ENCODE measurements at places on chromosomes 4 and X.

DNA sequence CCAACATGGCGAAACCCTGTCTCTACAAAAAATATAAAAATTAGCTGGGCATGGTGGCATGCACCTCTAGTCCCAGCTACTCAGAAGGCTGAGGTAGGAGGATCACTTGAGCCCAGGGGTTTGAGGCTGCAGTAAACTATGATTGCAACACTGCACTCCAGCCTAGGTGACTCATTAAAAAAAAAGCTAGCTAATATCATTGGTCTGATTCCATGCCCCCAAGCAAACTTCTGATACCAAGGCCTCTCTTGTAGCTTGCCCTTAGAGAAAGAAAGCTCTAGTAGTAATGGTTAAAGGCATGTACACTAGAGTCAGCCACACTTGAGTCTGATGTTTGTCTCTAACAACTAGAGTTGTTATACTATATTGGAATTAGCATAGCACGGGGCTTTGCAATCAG is 32.6 kb upstream of the PHF8 start:
- peak; percentile 51 for DNase-seq

DNA sequence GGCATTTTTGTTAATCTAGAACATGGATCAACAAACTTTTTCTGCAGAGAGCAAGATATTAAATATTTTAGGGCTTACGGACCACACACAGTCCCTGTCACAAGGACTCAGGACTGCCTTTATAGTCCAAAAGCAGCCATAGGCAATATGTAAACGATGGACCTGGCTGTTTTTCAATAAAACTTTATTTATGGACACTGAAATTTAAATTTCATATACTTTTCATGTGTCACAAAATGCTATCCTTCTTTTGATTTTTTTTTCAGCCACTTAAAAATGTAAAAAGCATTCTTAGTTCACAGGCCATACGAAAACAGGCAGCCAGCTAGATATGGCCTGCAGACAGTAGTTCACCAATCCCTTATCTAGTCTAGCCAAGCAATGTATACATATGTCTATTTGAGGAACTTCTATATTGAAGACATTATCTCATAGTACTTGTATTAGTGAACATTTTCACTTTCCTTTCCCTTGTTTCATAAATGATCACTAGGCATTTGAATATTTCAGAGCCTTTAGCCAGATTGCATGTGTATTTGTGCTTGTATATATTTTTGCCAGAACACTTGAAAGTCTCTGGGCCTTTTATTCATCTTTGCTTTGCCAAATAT is 350.9 kb downstream of the RPA4 start:
- no peak for DNase-seq

GRCh38 chr4:84837751-84838150 is 128.7 kb downstream of the WDFY3 start:
- DNase-seq, result no peak

- DNase-seq, result no peak
Observed at GRCh38 chr4:170243662-170244288, 154.0 kb upstream of the AADAT start.

DNA sequence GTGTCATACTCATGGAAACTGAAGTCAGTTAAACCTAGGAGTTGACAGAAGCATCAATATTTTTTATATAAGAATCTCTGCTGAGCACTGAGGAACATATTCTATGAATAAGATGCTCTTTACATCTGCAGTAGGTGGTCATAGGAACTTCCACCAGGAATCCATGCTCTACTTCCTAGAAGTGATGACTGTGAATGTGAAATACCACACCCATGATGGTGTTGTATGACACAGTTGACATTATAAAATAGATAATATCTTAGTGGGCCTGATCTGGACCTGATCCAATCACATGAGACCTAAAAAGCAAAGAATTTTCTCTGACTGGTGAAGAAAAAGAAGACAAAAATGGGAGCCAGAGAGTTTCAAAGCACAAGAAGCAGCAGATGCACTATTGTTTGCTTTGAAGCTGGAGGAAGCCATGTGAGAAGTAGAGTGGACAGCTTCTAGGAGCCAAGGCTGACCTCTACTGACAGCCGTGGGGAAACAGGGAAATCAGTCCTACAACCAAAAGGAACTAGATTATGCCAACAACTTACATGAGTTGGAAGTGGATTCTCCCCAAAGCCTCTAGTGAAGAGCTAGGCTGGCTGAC is 68.6 kb upstream of the HS3ST1 start:
- no peak for DNase-seq

GRCh38 chrX:76366972-76367371 is 60.5 kb upstream of the MAGEE1 start:
- no peak for DNase-seq

DNA sequence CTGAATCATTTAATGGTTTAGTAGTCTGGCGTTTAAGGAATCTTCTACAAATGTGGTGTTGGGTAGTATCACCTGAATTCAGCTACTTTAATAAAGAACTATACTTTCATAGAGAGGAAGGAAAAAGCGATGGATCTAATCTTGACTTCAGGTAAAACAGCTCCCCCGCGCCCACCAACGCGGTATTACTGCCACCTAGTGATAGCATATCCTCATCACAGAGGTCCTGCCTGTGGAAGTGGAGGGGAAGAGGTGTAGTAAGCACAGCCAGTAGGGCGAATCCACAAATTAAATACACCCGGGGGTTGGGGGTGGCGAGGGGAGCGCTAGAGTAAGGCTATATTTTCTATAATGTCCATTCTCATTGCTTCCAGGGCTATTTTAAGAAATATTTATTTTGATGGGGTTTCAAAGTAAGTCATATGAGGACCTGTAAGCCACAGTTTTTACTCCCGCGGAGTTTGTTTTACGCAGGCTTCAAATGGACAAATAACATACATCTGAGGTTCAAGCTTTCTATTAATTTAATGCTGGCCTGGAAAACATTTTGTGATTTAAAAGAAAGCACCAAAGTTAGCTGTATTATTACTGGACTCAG is 8.3 kb upstream of the DAPP1 start:
- no peak for DNase-seq

GRCh38 chrX:123756320-123756719 is 23.5 kb upstream of the THOC2 start:
- peak; percentile 46 for DNase-seq

DNA sequence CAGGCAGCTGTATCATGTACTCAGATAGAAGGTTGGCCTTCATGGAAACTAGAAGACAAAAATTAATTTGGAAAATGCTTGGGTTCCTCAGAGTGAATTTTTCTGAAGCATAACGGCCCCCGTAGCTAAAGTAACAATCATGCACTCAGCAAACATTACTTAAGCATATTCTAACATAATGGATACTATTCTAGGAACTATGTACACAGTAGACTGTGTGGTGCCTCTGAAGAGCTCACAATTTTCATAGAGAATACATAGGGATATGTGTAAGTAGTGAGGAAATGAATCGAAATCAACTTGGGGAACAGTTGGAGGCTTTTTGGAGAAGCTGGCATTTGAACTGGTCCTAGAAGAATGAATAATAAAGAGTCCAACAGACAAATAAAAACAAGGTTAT is 1045.0 kb downstream of the GLUD2 start:
- no peak for DNase-seq

GRCh38 chrX:40877887-40878286 is 142.5 kb upstream of the MED14 start:
- DNase-seq, result peak; percentile 30

DNA sequence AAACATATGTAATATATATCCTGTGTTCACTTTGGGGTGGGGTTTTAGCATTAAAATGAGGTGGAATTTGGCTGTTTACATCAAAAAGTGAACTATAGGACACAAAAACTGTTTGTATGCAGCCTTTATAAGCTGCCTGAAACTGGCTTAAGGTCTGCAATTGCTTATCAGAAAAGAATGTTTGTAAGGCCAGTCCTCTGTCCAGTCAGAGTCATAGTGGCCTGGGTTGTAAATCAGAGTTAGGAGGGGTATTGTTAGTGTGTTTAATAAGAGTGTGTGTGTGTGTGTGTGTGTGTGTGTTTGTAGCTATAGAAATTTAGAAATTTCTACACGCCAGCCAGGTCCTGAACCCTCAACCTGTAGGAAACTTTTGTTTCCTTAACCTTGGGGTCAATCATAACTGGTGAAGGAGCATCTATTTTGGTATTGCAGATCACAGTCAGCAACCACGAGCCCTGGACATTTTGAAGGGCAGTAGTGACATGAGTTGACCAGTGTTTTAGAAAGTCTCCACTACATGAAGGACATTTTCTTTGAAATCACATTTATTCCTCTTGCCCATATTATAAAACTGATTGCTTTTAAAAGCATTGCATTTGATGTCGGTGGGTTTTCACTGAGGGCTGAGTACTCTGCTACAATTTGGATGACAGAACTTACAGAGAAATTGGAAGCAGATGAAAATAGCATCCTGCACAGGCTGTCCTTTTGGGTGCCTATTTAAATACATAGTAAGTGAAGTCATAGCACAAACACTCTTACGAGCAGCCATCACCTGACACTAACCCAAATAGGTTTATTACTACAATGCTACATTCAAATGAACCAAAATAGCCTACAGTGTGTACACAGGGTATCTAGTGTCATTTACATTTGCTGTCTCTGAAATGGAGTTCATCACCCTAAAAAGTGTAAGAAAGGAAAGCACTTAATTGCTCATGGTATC is 11.2 kb upstream of the TMEM154 start:
- no peak for DNase-seq

GRCh38 chr4:5812506-5813229 is 80.2 kb downstream of the CRMP1 start:
- peak; percentile 60 for DNase-seq

DNA sequence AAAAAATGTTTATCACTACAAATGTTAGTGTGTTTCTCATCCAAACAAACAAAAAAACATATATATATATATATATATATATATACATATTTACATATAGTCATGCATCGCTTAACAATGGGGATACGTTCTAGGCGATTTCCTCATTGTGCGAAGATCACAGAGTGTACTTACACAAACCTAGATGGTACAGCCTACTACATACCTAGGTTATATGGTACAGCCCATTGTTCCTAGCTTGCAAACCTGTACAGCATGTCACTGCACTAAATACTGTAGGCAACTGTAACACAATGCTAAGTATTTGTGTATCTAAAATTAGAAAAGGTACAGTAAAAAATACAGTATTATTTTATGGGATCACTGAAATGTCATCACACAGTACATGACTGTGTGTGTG is 16.4 kb upstream of the TMSB4X start:
- DNase-seq, result no peak

DNA sequence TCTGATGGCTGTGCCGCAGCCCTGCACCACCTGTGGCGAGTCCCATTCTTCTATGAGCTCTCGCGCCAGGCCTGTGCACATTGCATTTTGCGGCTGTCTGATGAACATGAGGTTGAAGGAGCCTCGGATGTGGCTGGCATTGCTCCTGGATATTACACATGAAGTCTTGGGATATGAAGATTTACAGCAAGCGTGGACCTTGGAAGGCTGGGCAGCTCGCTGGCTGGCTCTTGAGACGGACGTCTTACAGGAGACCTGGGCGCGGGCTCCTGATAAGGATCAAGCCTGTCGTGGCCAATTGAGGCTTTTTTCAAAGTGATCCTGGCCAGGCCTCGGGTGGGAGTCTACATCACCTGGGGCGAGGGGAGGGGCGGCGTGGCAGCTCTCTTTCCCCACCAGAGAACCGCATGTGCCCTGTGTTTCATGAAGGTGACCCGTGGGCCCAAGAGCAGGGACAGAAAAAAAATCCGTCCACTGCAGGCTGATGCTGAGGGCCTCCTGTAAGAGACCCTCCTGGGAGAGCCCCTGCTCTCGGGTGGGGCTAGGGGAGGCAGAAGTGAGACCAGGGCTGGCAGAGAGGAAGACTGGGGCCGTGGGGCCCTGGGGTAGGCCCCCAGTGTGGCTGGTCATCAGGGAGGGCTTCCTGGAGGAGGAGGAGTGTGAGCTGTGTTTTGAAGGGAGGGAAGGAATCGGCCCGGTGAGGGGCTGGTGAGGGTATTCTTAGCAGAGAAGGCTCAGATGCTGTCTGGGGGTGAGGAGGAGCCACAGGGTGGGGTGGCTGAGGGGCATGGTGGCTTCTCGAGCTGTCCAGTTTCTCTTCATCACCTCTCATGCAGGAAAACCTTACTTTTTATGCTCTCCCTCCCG is 23.6 kb downstream of the CPZ start:
- no peak for DNase-seq

GRCh38 chr4:117137145-117137544 is 51.8 kb upstream of the TRAM1L1 start:
- peak; percentile 24 for DNase-seq

DNA sequence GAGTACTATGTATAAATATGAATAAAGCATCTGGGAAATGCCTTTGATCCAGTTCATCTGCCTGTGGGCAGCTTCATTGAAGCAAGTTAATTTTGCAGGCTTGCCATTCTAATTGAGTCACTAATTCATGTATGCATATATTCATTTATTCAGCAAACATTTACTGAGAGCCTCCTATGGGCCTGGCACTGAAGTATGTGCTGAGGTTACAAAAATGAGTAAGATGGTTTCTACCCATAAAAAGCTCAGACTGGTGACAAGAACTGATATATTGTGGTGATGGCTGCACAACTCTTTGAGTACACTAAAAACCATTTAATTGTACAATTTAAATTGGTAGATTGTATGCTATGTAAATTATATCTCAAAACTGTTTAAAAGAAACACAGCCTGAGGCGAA is 1.1 kb upstream of the MRPL1 start:
- no peak for DNase-seq

DNA sequence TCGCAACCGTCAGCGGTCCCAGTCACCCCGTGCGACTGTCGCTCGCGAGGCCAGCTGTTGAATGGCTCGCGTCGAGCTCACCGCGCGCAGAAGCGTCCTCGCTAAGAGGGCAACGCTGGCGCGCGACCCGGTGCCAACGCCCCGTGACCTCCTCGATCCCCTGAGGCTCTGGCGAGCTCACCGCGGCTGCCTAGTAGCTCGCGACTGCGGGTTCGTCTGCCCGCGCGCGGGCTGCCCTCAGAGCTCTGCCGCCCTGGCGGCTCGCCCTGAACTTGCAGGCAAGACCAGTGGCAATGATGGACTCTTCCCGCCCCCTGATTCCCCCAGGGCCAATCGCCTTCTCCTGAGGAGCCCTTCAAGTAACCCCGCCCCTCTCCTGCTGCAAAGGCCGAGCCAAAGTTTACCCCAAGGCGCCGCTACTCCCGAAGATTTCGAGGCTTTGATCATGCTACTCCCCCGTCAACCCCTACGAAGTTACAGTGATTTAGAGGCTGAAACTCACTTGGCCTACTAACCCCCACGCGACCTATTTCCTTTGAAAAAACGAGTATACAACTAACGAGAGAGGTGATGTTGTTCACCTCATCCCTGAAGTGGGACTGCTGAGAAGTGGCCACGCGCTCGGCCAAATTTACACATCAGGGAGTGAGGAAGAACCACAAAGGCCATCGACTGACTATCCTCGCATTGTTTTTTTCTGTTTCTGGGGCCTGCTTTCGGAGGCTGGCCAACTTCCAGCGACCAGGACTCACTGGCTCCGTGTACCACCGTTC is 37.5 kb downstream of the PGRMC1 start:
- DNase-seq, result peak; percentile 2

DNA sequence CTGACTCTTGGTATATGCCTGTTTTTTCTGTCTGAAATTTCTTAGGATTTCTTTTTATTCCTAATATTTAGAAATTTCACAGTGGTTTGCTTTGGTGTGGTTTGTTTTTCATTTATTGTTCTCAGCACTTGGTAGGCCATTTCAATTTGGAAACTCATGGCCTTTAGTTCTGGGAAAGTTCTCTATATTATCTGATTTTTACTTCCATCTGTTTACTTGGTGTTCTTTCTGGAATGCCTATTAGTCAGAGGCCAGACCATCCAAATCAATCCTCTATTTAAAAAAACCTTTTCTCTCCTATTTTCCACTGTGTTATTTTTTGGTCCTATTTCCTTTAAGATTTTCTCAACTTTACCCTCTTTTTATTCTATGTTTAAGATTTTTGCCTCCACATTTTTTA is 188.1 kb upstream of the SFRP2 start:
- no peak for DNase-seq
